ENCODE measurements at places on chromosomes 12 and 14.

- DNase-seq = no peak
Measured at GRCh38 chr14:65594153-65594881, 181.8 kb downstream of the FUT8 start.

DNA sequence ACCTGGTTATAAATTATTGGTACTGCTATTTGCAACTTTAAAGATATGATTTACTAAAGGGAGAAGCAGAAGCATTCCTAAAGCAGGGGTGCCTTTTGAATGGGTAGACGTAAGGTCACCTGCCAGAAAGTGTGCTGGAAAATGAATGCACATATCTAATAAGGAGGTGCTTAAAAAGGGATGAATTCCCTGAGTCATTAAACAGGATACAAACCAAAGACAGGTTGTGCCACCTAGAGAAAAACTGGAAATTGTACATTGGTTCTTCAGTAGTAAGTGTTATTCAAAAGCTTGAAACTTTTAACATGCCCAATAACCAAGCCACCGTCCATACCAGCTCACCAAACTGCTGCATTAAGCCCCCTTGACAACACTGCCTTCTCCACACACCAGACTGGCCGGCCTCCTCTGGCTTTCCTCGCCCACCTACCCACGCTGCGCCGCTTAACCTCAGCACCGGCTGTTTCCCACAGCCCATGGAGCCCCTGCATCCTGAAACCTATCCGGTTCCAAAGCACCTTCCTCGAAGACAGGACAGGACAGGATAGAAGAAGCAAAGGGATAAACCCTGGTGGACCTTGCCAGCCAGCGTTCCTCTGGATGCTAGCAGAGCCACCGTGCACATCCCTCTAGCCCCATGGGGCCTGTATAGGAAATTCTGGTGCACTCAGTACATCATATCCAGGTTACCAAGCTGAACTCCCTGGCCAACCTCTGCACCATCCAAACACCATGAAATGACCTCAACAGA, 201.5 kb upstream of the CAND1 start:
- DNase-seq = no peak

DNA sequence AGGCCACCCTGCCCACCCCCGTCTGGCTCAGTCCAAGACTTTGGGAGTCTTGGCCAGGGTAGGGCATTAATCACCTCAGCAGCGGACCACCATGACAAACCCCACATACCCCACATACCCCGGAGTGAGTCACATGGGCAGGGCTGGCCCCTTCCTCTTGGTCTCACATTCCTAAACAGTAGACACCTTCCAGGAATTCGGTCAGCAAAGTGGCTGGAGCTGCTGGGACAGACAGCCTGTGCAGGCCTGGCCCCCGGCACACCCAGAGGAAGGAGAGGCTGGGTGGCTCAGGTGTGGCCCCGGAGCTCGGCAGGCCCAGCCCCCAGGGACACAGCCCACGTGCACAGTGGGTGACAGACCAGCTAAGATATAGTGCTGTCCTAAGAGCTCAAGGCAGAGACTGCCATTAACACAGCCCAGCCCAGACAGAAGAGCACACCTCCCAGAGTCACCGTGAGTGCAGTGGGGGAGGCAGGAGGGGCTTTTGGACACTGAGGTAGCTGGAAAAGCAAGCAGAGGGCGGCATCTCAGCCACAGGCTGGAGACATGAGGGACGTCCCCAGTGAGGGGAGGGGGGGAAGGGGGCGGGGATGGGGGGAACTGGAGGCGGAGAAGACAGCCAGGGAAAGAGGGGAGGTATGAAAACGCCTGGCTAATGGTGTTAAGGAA, 24.0 kb downstream of the CCDC85C start:
- no peak for DNase-seq

- no peak for DNase-seq
Measured at GRCh38 chr12:42373669-42374068, 47.7 kb downstream of the PPHLN1 start.

- no peak for DNase-seq
Measured at GRCh38 chr14:75626863-75627262, 33.8 kb downstream of the ERG28 start.

- DNase-seq = no peak
Measured at GRCh38 chr14:104321802-104322130, 183.4 kb downstream of the KIF26A start.

GRCh38 chr12:42326541-42327226, 717 bp downstream of the PPHLN1 start:
- peak; percentile 3 for DNase-seq

- no peak for DNase-seq
Measured at GRCh38 chr12:32897281-32897610, 669 bp upstream of the PKP2 start.

GRCh38 chr12:120292411-120292660, 633 bp upstream of the RNU4-2 start:
- no peak for DNase-seq

DNA sequence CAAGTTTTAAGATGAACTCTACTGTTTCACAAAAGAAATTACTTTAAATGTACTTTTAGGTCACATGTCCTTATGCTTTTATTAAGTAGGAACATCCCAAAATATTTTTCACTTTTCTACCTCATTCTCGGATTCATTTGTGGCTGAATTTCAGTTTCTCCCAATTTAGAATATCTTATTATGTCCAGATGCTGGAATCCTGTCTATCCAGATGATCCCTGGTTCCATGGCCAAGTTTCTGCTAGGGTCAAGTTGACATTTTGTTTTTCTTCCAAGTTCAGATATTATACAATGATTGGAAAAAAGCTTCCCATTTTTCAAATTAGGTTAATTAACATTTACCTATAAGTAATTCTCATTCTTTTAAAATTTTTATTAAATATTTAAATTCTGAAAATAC, 181.8 kb upstream of the SLC16A7 start:
- DNase-seq = no peak

DNA sequence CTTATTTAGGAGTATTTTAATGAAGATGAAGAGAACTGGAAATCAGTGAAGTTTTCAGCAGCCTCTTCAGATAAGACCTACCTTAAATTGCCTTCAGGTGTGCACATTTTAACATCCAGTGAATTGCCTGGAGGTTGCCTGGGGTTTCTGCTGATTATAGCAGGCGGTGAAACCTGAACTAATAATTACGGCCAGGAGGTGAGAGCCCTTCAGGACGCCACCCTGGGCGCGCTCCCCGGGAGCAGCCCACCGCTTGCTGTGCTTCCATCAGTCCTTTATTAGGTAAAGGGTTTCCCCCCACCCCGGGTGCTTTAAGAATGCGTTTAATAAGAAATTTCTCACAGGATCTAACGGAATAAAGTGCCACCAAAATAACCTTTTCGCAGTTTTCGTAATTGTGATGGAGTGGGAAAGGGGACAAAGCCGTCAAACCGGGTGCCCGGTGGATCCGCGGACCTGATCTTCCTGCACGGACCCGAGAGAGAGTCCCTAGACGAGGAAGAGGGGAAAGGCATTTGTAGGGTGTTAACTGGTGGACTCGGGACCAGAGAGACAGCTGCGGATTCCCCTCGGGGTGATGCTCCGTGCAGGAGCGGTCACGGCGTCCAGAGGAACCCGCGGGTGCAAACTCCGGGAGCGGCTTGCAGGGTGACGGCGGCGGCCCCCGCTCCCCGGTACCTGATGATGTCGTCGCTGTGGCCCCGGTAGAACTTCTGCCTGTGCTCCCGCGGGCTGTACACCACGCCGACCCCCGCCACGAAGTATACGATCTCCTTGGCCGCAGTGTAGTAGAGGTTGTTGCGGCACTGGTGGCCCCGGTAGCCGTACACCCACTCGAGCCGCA, 902 bp downstream of the EML5 start:
- DNase-seq = peak; percentile 44

DNA sequence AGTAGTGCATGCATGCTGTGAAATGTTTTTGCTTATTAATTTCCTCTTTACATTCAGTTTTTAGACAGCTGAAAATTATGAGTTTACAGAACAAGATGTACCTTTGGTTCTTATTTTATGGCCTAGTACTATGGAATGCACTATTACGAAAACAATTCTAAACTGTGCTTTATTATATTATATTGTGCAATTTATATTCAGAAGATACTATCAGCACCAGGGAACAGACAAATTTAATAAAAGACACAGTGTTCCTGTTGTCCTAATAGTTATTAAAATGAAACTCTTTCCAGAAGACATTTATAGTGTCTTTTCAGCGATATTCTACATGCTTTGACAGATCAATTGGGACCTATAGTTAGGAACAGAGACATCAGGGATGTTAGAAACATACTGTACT, 427.3 kb downstream of the BTG1 start:
- no peak for DNase-seq

All from CD4-positive, alpha-beta T cell treated with Interleukin-6 for 4 hours (primary cell).